Activated T-helper 1 cell treated with anti-CD3 and anti-CD28 coated beads, Interleukin-12 subunit alpha, Interleukin-12 subunit beta, Interleukin-2, Interleukin-4 antibody, amounts not matched to agents 30 ng/mL and 10 ng/mL and 1 ng/mL, durations not matched to agents 14 hours and 24 hours and 36 hours (primary cell): ENCODE measurements at places on chromosomes 2 and 18. TPM values are rescaled to one million over a fixed set of nuclear protein-coding genes. Genes with fewer than 3 reads are reported as not detected.

The GKN1 gene
- total RNA-seq = not detected in 2 replicates

The MC4R gene
- total RNA-seq = not detected in 2 replicates

The TGFA gene
- total RNA-seq = not detected in 2 replicates

The GAL3ST2 gene
- 0.51 and 0.60 TPM in 2 replicates for total RNA-seq

The GRB14 gene
- not detected in 2 replicates for total RNA-seq

The OSBPL6 gene
- 1.5 and 1.9 TPM in 2 replicates for total RNA-seq

The DPP10 gene
- total RNA-seq = not detected in 2 replicates

The CRYGC gene
- not detected in 2 replicates for total RNA-seq

The ID2 gene
- total RNA-seq = 301 and 306 TPM in 2 replicates

The TCF23 gene
- total RNA-seq = not detected in 2 replicates

The CFAP65 gene
- not detected in 2 replicates for total RNA-seq

The GALNT13 gene
- total RNA-seq = not detected in 2 replicates

The C2orf69 gene
- total RNA-seq = 16.6 and 18.0 TPM in 2 replicates

The C2orf74 gene
- total RNA-seq = 7.0 and 9.7 TPM in 2 replicates

The NPHP1 gene
- total RNA-seq = 0.12 and 0.70 TPM in 2 replicates

DNA sequence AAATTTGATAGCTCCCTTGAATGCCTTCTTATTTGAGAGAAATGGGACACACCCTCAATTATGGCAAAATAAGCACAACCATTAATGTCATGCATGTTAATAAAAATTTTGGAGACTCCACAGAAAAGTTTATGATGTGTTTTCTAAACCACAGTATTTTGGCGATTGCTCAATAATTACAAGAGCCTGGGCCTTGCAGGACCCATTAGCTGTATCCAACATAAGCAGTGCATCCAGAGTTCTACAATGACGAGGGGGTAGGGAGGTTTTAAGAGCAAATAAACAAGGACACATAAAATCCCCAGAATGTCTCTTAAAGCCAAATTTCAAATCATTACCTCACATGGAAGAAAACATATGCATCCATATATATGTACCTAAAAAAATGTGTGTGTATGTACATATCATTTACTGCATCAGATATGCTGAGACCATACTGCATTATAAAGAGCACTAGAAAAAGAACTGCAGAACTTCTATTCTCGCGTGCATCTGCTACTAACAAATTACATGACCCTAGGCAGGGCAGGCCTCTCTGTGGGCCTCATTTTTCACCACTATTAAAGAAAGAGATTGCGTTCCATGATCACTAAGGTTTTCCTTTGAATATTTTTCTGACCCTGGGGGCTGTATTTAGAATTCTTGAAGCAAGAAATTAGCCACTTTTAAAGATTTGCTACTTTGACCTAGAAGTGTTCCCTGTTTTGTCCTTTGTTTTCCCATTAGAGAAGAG lies 38.0 kb downstream of the CMPK2 start:
- no peak for DNase-seq

GRCh38 chr18:24346254-24346653 lies 51.4 kb downstream of the OSBPL1A start:
- DNase-seq = no peak

GRCh38 chr2:85534881-85535280 lies 4.1 kb upstream of the MAT2A start:
- DNase-seq = no peak

- no peak for DNase-seq
Measured at GRCh38 chr2:220123751-220124150, 496.3 kb downstream of the SLC4A3 start.

GRCh38 chr2:147647816-147648215 lies 197.0 kb upstream of the ACVR2A start:
- no peak for DNase-seq

GRCh38 chr2:173214213-173214612 lies 138.6 kb downstream of the MAP3K20 start:
- no peak for DNase-seq

- no peak for DNase-seq
Measured at GRCh38 chr2:216210701-216211540, 101.8 kb downstream of the XRCC5 start.

DNA sequence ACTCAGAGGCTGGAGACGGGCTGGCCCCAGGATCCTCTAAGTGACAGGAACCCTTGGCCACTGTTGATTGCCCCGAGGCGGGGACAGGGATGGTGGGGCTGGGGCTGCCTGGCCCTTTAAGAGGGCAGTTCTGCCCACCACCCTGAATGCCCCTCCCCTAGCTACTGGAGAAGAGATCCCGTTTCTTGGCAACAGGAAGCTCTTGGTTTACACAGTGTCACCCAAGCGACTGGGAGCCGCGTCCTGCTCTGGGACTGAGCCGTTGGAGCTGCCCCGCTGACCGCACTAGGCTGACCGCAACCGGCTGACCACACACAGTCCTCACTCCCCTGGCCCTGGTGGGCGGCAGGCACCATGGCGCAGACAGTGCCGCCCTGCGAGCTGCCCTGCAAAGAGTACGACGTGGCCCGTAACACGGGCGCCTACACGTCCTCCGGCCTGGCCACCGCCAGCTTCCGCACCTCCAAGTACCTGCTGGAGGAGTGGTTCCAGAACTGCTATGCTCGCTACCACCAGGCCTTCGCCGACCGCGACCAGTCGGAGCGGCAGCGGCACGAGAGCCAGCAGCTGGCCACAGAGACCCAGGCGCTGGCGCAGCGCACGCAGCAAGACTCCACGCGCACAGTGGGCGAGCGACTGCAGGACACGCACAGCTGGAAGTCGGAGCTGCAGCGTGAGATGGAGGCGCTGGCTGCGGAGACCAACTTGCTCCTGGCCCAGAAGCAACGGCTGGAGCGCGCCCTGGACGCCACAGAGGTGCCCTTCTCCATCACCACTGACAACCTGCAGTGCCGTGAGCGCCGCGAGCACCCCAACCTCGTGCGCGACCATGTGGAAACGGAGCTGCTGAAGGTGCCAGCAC lies at the start of gene TEKT4:
Gene TEKT4, plus strand, starts transcription at position 205 of the 862 bp plus-strand sequence. Its CDS starts 150 bp downstream, at position 355.
- DNase-seq = no peak

- no peak for DNase-seq
Measured at GRCh38 chr2:168139852-168140251, 107.5 kb downstream of the STK39 start.

DNA sequence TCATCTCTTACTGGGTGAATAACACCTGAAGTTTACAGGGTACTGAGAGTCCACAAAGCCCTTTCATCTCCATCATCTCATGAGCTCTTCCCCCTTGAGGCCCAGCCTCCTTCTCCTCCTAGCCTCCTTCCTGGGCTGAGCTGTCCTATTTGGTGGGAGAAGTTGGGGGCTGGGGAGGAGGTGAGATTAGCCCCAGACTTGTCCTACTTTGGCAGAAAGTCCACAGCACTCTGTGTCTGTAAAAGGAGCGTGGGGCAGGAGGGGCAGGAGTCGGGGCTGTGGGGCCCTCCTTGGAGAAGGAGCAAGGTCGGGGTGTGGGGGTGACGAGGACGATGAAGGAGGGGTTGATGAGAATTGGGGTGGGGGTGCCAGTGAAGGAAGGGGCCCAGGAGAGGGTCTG lies 10.0 kb upstream of the DES start:
- DNase-seq = no peak

- DNase-seq = no peak
Measured at GRCh38 chr2:39266916-39267434, 23.2 kb upstream of the CDKL4 start.

DNA sequence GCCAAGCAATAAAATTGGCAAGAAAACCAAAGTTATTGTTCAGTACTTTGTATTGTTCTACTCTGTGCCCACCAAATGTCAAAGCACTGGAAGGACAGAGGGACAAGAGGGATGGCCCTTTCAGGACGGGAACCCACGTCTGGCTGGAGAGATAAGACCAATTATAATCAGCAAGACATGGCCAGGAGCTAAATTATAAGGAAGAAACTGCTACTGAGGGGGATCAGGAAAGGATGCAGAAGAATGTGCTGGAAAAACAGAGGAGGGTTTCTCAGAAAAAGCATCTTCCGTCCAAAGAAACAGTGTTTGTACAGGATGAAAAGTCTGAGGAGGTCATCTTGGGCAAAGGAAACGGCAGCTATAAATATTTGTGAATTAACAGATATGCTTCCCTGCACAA lies 46.4 kb upstream of the NARS1 start:
- DNase-seq = no peak

- no peak for DNase-seq
Measured at GRCh38 chr2:200450288-200450687, 59.6 kb downstream of the KCTD18 start.

GRCh38 chr2:144071461-144071860 lies 448.5 kb downstream of the ZEB2 start:
- DNase-seq = no peak

- peak; percentile 22 for DNase-seq
Measured at GRCh38 chr18:49561289-49562193, at the start of gene LIPG. LIPG (plus strand) TSS chr18:49562057; CDS start chr18:49562309, 252 bp downstream.

- no peak for DNase-seq
Measured at GRCh38 chr2:36449943-36450392, 94.4 kb downstream of the CRIM1 start.

DNA sequence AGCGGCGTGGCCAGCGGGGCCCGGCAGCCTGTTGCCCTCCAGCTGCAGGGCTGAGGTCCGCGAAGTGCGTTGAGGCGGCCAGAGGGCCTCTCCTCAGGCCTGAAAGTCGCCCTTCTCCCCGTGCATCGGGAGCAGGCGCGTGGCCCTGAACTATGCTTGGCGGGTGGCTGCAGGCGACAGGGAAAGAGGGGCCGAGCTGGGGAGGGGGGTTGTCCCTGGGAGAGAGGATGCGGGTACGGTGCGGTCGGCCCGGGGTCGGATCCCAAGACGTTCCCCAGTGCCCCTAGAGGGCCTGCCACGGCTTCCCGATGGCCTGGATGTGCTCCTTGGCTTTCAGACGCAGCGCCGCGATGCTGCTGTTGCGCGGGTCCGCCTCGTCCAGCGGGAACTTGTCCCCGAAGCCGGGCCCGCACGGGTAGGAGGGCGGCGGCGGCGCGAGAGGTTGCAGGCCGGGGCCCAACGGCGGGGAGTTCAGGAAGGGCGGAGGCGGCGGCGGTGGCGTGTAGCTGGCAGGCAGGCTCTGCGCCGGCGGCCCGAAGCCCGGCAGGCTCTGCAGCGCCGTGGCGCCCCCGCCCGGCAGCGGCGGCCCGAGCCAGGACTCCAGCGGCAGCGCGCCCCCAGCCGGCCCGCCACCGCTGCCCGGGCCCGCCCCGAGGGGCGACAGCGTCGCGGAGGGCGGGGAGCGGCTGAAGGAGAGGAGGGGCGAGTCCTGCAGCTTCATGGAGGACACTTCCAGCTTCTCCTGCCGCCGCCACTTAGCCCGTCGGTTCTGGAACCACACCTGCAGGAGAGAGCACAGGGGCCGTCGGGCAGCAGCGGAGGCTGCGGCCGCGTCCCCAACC lies 4.3 kb downstream of the RAX start:
- peak; percentile 14 for DNase-seq

DNA sequence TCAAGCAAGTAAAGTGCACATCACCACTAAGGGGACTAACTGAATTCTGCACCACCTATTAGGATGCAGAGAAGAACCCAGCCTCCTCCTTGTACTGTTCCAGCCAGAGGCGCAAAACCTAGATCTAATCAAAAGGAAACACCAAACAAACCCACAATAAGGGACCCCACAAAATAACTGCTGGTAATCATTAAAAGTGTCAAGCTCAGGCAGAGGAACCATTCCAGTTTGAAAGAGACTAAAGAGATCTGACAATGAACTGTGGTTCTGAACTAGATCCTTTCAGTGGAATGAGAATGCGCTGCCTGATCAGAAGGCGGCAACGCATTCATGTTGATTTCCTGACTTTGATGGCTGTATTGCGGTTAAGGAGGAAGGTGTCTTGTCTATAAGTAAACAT lies 16.8 kb downstream of the HDLBP start:
- DNase-seq = no peak

DNA sequence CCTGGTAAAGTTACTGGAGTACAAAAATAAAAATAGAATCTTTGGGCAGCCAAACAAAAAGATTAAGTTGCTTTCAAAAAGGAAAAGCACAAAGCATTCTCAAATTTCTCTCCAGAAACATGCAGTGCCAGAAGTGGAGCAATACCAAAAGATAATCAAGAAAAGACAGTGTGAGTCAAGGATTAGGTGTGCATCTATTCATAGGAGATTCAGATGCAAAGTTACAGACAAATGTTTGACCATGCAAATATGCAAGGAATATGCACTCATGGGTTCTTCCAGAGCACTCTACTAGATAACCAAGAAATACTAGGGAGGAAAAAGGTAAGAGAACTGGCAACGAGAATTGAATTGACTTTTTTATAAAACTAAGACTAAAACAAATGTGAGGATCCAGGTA lies 51.8 kb upstream of the CDH20 start:
- DNase-seq = no peak

- no peak for DNase-seq
Measured at GRCh38 chr2:239178484-239178883, 222.3 kb downstream of the HDAC4 start.

- DNase-seq = no peak
Measured at GRCh38 chr18:10401521-10401920, 52.9 kb upstream of the APCDD1 start.

DNA sequence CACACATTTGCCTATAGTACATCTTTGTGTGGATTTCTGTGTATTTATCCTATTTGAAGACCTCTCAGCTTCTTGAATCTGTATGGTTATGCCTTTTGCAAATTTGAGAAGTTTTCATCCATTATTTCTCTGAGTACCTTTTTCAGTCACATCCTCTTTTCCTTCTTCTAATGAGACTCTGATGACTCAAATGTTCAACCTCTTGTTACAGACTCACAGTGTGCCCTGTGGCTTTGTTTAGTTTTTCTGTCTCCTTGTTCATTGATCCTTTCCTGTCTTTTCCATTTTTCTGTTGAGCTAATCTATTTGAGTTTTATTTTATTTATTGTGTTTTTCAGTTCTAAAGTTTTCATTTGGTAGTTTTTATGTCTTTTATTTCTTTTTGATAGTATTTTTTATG lies 87.0 kb upstream of the LRP1B start:
- DNase-seq = no peak

DNA sequence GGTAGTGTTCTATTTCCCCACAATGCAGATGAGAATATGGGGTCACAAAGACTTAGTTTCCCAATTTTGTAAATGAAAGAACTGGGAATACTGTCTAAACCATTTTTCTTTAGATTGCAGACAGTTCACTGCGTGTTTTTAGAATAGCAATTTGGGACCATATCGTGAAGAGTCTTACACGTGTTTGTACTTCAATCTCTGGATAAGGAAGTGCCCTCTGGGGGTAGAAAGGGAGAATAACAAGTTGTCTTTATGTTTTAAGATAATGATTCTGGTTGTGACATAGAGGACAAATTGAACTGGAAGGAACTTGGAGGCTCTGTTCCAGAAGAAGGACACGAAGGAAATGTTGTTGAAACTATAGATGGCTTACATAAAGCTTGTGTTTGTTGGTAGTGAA lies 457.7 kb downstream of the CBLN2 start:
- DNase-seq = no peak

GRCh38 chr18:3660739-3661515 lies 211.0 kb downstream of the TGIF1 start:
- no peak for DNase-seq
